Activated CD8-positive, alpha-beta memory T cell treated with anti-CD3 and anti-CD28 coated beads for 1 hour (primary cell): ENCODE measurements at places on chromosomes 2 and 18.

DNA sequence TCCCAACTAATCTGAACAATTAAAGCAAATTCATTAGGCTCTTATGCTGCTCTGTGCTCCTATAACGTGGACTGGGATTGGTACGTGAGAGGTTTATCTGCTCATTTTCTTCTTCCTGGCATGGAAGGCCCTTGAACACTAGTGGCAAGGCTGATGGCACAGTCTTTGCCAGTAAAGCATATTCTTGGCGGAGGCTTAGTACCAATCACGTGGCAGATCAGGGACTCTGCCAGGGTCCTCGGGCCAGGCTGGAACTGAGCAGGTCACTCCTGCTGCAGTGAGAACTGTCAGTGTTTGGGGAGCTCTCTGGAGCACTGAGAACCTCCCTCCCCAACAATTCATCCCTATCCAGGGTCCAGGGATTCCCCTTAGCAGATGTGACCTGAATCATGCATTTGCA lies 3.7 kb upstream of the ALPK2 start:
- DNase-seq, result no peak

DNA sequence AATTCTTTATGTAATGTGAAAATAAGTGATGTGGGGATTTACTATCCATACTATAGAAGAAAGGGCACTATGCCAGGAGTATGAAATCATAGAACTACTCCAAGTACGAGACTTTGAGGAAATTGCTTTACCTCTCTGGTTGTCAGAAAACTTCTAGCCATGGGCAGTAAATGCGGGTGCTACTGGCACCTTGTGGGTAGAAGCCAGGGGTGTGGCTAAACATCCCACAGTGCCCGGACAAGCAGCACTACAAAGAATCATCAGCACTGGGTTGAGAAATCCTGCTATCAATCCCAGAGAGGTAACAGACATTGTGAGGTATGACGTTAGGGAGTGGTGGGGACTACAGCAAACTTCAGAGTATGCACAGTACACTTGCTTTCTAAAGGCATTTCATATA lies 453.5 kb upstream of the TNP1 start:
- no peak for DNase-seq

- no peak for DNase-seq
Observed at GRCh38 chr2:9280224-9280623, 73.6 kb downstream of the ASAP2 start.

DNA sequence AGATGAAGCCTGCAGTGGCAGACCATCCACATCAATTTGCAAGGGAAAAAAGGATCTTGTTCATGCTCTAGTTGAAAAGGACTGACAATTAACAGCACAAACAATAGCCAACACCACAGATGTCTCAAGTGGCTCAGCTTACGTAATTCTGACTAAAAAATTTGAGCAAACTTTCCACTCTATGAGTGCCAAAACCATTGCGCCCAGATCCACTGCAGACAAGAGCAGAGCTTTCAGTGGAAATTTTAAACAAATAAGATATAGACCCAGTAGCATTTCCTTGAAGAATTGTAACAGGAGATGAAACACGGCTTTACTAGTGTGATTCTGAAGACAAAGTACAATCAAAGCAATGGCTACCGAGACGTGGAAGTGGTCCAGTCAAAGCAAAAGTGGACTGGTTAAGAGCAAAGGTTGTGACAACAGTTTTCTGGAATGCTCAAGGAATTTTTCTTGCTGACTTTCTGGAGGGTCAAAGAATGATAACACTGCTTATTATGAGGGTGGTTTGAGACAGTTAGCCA lies 12.0 kb upstream of the ZNF396 start:
- DNase-seq, result no peak

GRCh38 chr2:120552800-120553481 lies 182.7 kb upstream of the GLI2 start:
- no peak for DNase-seq

GRCh38 chr2:44358503-44358902 lies 2.8 kb downstream of the PREPL start:
- DNase-seq, result no peak

DNA sequence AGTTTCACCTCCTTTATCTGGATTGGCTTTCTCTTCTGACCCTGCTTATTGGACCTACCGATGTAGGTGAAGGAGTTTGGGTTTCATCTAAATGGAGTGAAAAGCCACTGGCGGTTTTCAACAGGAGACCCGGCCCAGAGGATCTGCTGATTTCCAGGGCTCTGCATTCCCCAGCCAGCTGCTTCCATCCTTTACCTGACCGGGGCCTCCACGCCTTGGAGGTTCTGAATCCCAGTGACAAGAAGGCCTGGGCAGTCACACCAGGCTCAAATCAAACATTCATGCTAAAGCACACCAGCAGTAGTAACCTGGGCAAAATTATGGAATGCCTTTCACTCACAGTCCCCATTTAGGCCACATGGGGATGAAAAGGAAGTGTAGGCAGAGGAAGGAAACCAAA lies 30.0 kb upstream of the RTTN start:
- DNase-seq, result no peak

- no peak for DNase-seq
Observed at GRCh38 chr2:36729067-36729466, 32.6 kb downstream of the VIT start.

- peak; percentile 50 for DNase-seq
Observed at GRCh38 chr2:100262555-100263320, 59.6 kb downstream of the LONRF2 start.

GRCh38 chr2:275466-275865 lies 10.7 kb downstream of the ACP1 start:
- no peak for DNase-seq

- no peak for DNase-seq
Observed at GRCh38 chr18:67553437-67553836, 36.9 kb upstream of the DSEL start.

DNA sequence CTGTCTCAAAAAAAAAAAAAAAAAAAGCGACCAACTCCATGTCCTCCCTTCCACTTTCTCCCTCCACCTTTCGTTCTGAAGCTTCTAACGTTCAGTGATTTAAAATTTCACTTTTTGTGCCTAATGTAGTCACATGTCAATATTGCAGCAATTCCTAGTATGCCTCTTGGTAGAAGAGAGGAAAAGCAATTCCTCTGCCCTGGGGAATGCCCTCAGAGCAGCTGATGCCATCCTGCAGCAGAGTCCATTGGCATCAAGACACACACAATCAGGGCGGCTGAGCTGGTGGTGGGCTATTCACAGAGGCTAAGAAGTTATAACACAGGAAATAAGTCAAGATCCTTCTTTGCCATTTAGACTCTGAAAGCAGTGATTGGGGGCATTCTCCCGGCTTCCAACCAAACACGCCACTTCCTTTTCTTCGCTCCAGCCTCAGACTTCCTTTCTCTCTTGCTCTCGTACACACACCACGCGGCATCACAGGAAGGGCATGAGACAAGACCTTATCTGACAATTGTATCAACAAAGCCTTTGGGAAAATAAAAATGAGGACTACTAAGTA lies 71.9 kb downstream of the MOGAT1 start:
- DNase-seq, result no peak

GRCh38 chr2:113784823-113785744 lies 28.6 kb upstream of the SLC35F5 start:
- DNase-seq, result no peak

DNA sequence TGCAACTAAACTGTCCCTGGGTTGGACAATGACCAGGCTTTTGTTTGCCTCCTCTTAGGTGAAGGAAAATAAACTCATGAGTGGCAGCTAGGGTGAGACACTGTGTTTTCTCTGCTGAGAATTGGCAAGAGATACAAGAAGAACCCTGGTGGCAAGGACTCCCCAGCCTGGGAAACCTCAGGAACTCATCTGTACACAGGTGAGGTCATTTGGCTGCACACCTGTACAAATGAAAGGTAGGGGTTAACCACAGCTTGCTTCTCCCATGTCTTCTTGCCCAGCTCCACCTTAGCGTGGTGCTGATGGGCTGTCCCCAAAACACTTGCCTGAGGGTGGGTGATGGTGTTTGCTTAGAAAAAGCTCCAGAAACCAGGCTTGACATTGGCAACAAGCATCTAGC lies 97.2 kb upstream of the FAM136A start:
- DNase-seq, result no peak

GRCh38 chr18:34633368-34633767 lies 76.7 kb upstream of the DTNA start:
- no peak for DNase-seq

- DNase-seq, result no peak
Observed at GRCh38 chr2:226431288-226431948, 368.2 kb downstream of the IRS1 start.

DNA sequence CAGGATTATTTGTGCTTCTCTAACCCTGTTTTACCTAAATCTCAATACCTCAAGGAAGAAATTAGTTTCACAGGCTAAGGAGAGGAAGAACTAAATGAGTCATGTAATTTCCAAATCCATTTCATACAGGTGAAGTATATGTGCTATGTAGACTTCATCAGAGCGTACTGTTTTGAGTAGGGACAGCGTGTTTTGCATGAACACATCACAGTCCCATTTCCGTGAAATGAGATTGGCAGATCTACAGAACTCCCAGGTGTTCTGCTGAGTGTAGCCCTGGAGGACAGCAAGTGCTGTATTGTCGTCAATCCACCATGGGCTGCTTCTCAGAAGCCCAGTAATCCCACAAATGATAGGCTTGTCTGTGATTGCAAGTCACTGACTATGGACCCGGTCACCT lies 97.7 kb downstream of the XRCC5 start:
- no peak for DNase-seq

DNA sequence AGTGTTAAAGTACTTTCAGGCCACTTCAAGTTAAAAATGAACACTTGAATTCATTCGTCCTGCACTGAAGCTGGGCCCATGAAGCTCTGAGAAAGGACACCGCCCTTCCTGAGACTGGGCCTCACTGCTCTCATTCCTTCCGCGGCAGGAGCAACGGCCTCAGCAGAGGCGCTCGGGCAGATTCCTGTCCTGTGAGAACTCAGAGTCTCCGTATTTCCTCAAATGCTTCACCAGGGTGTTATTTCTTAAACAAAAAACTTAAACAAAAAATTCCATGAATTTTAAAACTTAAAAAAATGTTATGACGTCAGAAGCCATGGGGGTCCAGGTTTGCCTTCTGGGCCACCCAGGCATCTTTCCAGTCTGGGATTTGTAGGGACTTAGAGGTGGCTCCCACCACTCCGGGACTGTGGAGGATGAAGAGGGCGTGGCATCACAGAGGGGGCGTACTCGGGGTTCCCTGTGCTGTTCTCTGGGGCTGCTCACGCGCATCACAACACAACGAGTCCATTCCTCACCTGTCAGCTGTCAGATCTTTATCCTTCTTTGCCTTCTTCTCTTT lies 115.9 kb upstream of the ASB18 start:
- DNase-seq, result no peak

DNA sequence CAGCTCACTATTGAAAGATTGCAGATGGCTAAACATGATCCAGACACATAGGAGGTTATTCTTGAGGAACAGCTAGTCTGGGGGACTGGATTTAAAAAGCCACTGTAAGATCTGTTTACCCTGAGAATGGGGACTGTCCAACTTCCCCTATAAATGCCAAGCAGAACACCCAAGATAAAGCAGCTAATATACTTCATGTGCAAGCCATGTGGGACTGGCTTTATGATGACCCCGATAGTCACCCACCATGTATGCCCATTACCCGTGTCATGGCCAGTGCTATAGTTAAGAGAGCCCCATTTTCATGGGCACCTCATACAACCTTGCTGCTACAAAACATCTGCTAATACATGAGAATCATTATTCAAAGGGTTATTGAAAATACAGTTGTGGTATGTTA lies 16.0 kb downstream of the YPEL5 start:
- no peak for DNase-seq

GRCh38 chr18:13576598-13576997 lies 149.8 kb downstream of the FAM210A start:
- DNase-seq, result no peak

GRCh38 chr18:67582488-67582887 lies 66.0 kb upstream of the DSEL start:
- DNase-seq, result no peak

GRCh38 chr18:28175930-28176697 lies 816 bp downstream of the CDH2 start:
- no peak for DNase-seq

GRCh38 chr2:234468503-234468902 lies 28.4 kb downstream of the ARL4C start:
- no peak for DNase-seq

- DNase-seq, result no peak
Observed at GRCh38 chr2:55518841-55519165, 715 bp upstream of the CFAP36 start.

- no peak for DNase-seq
Observed at GRCh38 chr2:95333888-95334338, 36.8 kb downstream of the KCNIP3 start.

DNA sequence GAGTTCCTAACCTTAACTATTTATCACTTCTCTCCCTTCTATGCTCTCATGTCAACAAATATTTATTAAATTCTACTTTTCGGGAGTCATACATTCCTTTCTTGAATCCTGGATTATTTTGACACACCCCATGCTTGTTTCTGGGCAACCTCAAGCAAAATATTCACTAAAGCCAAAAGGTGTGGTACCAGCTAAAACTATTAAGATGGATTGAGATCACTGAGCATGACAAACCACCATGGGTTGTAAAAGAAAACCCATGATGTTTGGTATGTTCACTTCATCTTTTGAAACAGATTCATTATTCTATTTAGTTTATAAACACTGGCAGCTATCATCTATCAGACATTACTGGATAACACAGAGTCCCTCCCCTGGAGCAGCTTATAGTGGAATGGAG lies 32.5 kb downstream of the DPP4 start:
- DNase-seq, result no peak

DNA sequence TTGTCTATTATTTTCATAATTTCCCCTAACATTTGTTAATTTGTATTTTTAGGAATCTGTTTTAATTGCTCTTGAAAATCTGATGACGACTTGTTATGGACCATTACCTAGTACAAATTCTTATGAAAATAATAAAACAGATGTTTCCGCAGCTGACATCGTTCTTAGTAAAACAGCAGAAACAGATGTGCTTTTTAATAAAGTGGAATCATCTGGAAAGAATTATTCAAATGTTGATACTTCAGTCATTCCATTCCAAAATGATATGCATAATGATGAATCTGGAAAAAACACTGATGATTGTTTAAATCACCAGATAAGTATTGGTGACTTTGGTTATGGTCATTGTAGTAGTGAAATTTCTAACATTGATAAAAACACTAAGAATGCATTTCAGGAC lies 69.9 kb downstream of the PMS1 start:
- DNase-seq, result no peak

DNA sequence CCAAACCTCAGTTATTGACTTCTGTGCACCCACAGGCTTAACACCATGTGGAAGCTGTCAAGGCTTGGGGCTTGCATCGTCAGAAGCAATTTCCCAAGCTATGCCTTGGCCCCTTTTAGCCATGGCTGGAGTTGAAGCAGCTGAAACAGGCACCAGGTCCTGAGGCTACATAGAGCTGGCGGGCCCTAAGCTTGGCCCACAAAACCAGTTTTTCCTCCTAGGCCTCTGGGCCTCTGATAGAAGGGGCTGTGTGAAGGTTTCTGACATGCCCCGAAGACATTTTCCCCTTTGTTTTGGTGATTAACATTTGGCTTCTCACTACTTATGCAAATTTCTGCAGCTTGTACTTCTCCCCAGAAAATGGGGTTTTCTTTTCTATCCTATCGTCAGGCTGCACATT lies 9.1 kb upstream of the TMX3 start:
- no peak for DNase-seq

- no peak for DNase-seq
Observed at GRCh38 chr2:67037655-67038054, 359.5 kb upstream of the ETAA1 start.

GRCh38 chr2:200763422-200763821 lies 48.3 kb upstream of the BZW1 start:
- DNase-seq, result no peak
